ENCODE measurements at places on chromosomes 12 and 14. TPM values are rescaled to one million over a fixed set of nuclear protein-coding genes. Genes with fewer than 3 reads are reported as not detected.

MNAT1 gene
- 29.5 TPM for total RNA-seq

LALBA gene
- not detected for total RNA-seq

SCN8A gene
- total RNA-seq = 0.38 TPM

CCDC38 gene
- not detected for total RNA-seq

NOVA1 gene
- total RNA-seq = under 0.01 TPM

PLEKHH1 gene
- total RNA-seq = 0.13 TPM

SERPINA12 gene
- not detected for total RNA-seq

MIS18BP1 gene
- 30.2 TPM for total RNA-seq

TSPAN9 gene
- total RNA-seq = 96.8 TPM

KERA gene
- total RNA-seq = not detected

WNT1 gene
- total RNA-seq = not detected

RIMKLB gene
- 31.8 TPM for total RNA-seq

DNAJC22 gene
- total RNA-seq = 0.51 TPM

SLC7A7 gene
- total RNA-seq = 1.9 TPM

ZCRB1 gene
- 26.1 TPM for total RNA-seq

RFX4 gene
- not detected for total RNA-seq

LACRT gene
- total RNA-seq = not detected

KRT6B gene
- total RNA-seq = not detected

TAS2R20 gene
- total RNA-seq = 2.3 TPM

DPY19L2 gene
- 0.26 TPM for total RNA-seq

TMEM30B gene
- total RNA-seq = 0.13 TPM

GUCY2C gene
- total RNA-seq = not detected

CELA1 gene
- not detected for total RNA-seq

GPRC5D gene
- not detected for total RNA-seq

SERPINA5 gene
- total RNA-seq = 0.26 TPM

DPF3 gene
- 0.38 TPM for total RNA-seq

ANG gene
- total RNA-seq = 5.6 TPM

PPHLN1 gene
- 57.6 TPM for total RNA-seq

MRPL42 gene
- total RNA-seq = 58.3 TPM

NTN4 gene
- total RNA-seq = 516 TPM

Measured in dermis microvascular lymphatic vessel endothelial cell (primary cell).